ENCODE measurements at places on chromosomes 3 and 15. TPM values are rescaled to one million over a fixed set of nuclear protein-coding genes. Genes with fewer than 3 reads are reported as not detected.

C3orf33 gene
- total RNA-seq: 5.1 TPM

MME gene
- total RNA-seq: 0.47 TPM

DNA sequence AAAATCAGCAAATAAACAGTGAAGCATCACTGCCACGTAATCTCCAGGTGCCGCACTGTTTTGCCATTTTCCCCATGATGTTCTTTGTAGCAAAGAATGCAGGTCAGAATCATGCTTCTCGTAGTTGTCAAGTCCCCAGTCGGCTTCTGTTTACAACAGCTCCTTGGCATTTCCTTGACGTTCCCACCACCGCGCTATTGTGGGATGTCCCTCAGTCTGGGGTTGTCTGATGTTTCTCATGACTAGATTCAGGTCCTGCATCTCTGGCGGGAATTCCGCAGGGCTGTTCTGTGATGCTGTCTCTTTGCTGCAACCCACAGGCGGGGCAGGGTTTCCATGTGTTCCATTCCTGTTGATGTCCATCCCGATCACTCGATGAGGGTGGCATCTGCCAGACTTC is 117.9 kb upstream of the SMAD3 start:
- DNase-seq: no peak

DNA sequence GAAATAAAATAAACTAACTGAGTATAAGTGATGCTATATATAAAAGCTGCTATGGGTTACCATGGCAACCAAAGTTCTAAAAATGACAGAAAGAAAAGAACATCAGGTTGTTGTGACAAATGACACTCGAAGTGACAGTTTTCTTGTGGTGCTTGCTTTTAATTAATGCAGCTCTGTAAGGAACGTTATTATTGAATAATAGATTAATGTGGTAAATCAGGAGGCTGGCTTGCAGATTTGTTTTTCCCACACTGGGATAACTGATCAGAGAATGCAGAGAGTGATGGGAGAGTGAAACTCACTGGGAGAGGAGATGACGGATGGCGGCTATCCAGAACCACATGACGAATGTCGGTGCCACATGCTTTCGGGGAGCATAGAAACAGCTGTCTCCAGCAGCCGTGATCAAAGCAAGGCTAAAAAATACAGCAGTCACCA is 207.0 kb upstream of the ATP10A start:
- no peak for DNase-seq

- DNase-seq: no peak
These were observed 113.5 kb downstream of the GMPS start for GRCh38 chr3:155983834-155984474.

- DNase-seq: no peak
These were observed 18.5 kb upstream of the CTXND1 start for GRCh38 chr15:80270472-80270871.

DNA sequence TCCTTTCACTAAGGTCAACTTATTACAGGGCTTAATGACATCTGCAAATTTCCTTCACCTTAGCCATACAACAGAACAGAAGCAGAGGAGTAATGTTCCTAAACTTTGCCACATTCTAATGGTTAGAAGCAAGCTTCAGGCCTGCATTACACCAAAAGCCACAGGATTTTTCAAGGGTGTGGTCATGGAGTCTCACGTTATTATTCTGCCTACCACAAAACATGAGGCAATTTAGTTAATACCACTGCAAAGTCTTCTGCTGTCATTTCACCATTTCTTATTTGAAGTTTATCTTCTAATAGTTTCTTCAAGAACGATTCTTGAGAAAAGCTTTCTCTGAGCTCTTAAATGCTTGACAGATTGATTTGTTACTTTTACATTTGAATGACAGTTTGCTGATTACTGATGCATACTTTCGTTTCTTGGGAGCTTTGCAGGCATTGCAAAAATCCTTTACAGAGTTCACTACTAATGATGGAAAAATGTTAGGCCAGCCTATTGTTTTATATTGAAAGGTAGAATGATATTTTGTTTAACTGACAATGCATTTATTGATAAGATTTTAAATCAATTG is 1257.1 kb downstream of the NSUN3 start:
- DNase-seq: no peak

GRCh38 chr15:99427668-99428361 is 138.0 kb upstream of the MEF2A start:
- no peak for DNase-seq

Measured in MG63 (cell line).